ENCODE measurements at places on chromosomes 12 and 14. TPM values are rescaled to one million over a fixed set of nuclear protein-coding genes. Genes with fewer than 3 reads are reported as not detected.

MEG3 gene
- total RNA-seq: 78.8 TPM

TPPP2 gene
- not detected for total RNA-seq

- H3K4me3 ChIP-seq: no peak overlapping the region
- no peak for DNase-seq
- no peaks in the 10 kb centered on the region for H3K4me1 ChIP-seq
- no peaks in the 10 kb centered on the region for H3K27me3 ChIP-seq
Observed at GRCh38 chr14:102551995-102552705, 40.3 kb upstream of the RCOR1 start.

GRCh38 chr12:112362310-112362709 is 19.9 kb downstream of the HECTD4 start:
- no peak overlapping the region for H3K4me3 ChIP-seq
- no peak for DNase-seq
- no peaks in the 10 kb centered on the region for H3K4me1 ChIP-seq
- H3K36me3 ChIP-seq: no peaks in the 10 kb centered on the region
- no peak overlapping the region for H3K27ac ChIP-seq

GRCh38 chr12:121799156-121799841 is 4.5 kb upstream of the SETD1B start:
- H3K27ac ChIP-seq: peak overlapping the region; percentile 99
- no peak overlapping the region for H3K4me3 ChIP-seq
- no peaks in the 10 kb centered on the region for H3K36me3 ChIP-seq
- H3K27me3 ChIP-seq: no peaks in the 10 kb centered on the region
